Stimulated activated CD8-positive, alpha-beta memory T cell treated with anti-CD3 and anti-CD28 coated beads, Interleukin-7, amount 100 ng/mL, for 1 hour (primary cell): ENCODE measurements at places on chromosomes 11 and 22.

- DNase-seq = no peak
These were observed 9.8 kb downstream of the LGALS2 start for GRCh38 chr22:37569921-37570660.

GRCh38 chr11:17076517-17077239, 789 bp downstream of the RPS13 start:
- DNase-seq = no peak

DNA sequence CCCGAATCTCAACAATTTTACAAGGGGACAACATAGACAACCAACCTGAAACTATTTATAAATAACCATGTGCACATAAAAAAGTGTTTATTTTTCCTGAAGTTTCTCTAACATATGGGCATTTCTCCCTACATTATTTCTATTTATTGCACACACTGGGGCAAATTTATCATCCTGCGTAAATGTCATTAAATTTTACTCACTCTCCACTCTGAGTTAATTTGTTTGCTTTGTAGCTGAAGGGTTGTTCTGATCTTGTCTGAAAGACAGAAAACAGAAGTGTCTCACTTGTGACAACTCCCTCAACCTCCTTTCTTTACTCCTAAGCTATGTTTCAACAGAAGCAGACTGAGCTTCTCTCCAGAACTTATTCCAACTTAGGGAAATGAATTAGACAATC, 194.2 kb downstream of the HIPK3 start:
- no peak for DNase-seq

DNA sequence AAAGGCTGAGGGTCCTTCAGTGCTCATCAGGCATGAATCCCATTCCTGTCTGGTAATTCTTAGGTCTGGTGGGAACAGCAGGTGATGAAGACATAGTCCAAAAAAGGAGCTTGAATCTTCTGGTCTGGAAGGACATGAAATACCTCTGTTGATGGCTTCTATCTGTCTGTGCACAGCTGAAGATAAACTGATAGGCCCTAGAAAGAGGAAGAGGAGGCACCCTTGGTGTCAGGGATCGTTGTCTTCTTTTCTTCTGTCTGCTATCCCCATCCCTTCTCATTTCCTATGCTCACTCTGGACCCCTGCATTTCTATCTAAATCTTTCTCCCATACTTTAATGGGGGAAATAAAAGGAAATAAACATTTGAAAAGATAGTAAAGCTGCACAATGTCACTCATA, 9.4 kb downstream of the AGBL2 start:
- no peak for DNase-seq

DNA sequence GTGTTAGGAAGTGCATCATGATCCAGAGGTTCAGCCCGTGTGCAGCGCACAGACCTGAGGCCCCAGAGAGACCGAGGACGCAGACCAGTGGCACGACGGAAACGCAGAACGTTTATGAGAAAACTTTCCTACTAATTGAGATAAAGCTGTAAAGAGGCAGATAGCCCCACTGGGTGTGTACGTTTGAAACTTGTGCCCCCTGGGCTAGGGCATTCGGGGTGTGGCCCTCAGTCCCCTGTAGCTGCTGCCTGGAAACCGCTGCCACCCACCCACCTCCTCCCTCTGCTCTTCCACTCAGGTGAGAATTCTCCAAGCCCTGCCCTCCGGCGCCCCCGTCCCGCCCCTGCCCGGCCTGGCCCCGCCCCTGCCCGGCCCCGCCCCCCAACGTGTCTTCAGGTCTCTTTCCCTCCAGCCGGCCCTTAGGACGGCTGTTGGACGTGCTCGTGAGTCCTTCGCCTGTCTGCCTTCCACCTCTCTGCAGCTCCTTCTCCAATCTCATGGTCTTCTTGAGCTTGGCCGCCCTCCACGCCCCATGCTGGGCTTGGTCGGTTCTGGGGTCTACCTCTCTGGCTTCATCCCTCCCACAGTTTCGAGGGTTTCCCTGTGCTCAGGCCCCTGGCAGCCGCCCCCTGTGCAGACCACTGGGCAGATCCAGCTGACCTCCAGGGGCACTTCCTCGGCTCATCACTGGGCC, 12.1 kb downstream of the MAPK8IP2 start:
- DNase-seq = no peak

- DNase-seq = no peak
These were observed 32.2 kb downstream of the RPL3 start for GRCh38 chr22:39287076-39287725.

DNA sequence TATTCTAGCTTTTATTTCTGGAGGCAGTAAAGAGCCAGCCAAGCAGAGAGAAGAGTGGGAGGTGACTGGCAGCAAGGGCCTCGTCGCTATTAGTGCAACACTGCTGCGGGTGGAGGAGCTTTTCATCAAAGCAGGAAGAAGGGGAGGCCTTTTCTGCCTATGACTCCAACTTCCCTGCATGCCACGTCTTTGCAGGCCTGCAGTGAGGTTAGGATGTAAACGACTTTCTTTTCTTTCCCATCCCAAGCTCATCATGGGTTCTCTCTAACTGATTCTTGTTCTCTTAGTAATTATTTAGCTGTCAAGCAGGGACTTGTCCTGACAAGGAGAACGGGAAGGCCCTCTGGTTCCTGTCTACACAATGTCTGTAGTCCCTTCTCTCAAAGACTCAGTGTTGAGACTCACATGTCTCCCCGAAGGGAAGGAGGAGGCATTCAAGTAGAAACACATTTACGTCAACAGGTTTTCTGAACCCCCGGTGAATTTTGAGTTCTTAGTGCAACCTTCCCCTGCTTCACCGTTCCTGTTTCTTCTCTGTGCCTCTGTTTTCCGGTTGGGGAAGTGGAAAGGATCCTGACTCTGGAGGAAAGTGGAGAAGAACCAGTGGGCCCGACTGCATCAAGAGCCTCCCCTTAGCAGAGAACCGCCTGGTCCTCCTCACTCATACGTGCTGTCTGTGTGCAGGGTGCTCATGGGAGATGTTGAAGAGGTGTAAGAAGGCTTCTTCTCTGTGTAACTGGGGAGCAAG, 56.9 kb downstream of the PACS1 start:
- peak; percentile 32 for DNase-seq

- no peak for DNase-seq
These were observed 18.5 kb upstream of the OR4A16 start for GRCh38 chr11:55324500-55324899.

DNA sequence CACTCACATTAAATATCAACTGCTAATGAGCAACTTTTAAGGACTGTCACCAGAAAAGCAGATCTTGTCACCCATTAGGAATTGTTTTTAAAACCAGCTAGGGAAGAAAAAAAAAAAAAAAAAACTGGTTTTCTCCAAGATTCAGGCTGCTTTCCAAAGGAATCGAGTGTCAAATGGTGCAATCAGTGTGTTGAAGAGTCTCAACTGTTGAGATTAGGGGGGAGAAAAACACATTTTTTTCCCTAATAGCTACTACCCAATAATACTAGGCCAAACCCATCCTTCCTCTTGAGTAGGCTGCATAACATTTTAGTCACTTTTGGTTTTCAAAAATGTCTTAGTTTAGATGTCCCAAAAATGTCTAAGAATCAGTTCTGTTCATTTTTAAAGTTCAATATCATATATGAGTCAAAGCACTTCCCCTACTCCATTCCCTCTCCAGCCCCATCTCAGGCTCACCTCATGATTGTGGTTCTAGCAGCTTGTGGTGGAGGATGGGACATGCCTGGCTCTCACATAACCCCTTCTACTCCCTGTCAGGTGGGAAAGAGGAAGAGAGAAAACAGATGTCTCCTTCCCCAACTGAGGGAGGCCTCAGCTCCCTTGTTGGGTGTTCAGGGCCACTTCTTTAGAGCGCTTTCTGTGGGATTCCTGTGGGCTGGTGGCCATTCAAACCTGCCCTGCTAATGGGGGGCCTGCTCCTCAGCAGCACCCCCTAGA, 193.6 kb downstream of the CWF19L2 start:
- no peak for DNase-seq

DNA sequence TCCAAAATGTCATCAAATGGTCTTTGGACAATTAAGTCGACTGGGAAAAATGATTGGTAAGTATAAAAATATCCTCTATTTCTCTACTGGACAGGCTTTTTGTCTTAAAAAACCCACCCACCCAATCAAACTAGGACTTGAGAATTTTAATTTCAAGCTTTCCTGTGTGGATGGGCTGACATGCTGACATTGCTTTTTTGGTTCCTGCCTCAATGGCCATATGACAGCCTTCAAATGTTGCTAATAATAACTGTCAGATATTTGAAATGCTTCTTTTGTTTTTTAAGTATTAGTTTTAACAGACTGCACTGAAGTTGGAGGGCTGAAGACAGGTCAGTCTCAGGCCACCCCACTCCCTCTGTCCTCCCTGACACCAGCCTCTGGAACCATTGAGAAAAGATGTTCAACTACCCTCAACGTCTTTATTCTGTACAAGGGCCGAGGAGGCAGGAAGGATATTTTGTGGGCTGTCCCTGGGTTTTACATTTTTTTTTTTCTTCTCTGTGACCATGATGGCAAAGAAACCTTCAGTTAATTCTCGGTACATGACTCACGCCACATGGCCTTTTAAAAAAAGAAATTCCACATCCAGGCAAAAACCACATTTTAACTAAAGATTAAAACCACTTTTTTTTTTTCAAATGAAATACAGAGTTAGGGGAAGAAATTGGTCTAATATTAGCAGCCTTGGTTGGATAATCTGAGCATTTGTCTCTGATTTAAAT, 130.4 kb downstream of the SLC1A2 start:
- DNase-seq = no peak

GRCh38 chr11:76292583-76293188, 86.4 kb upstream of the WNT11 start:
- no peak for DNase-seq

DNA sequence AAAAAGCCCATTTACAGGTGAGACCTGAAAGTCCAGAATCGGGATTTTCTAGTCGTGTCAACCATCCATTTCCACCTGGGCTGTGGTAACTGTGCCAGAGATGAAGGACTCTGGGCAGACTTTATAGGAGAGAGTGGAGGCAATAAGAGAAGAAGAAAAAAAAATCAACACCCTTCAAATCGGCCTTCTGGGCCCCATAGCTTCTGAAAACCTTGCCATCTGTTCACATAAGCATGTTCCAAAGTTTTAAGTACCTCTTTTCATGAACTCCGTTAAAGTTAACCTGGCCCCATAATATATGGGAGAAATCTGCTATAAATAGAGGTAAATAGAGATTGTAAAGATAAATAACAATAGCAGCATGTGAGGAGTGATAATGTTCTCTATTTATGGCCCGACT, 470.5 kb downstream of the MIAT start:
- no peak for DNase-seq

- DNase-seq = no peak
These were observed 9.1 kb downstream of the CTSF start for GRCh38 chr11:66559142-66559865.
